ENCODE measurements at places on chromosomes 7 and 10. TPM values are rescaled to one million over a fixed set of nuclear protein-coding genes. Genes with fewer than 3 reads are reported as not detected.

NOD1 gene
- 45.6 TPM for total RNA-seq

C10orf143 gene
- not detected for total RNA-seq

RSU1 gene
- 41.4 TPM for total RNA-seq

DNA sequence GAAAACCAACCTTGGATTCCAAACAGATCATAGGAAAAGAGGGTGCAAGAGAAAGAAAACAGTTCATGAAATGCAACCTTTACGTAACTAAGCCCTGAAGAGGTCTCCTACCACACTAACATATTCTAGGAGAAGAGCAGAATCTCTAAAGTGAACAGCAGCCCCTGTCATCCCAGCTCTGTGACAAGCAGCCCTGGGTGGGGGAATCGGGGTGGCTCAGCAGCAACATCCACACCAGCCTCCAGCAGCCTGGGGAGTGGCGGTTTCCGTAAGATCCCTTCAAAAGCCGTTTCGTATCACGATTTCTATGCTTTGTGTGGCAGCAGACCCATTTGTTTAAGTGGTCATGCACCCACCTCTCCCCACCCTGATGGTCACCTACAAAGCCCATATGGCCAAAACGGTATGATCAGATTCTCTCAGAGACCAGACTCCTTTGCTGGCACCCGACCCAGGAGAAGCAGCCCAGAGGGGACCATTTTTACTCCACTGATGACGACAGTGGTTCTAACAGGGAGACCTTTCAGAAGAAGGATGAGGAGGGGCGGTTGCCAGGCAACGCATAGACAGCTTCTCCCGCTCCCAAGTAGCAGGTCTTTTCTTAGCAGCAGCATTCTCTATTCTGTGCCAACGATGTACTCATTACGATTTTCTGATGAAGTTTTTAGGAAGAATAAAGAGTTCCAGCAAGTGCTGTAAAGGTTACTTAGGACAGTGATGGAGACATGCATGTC is 300.6 kb downstream of the DNAJB6 start:
- H3K4me3 ChIP-seq = no peak overlapping the region
- H3K4me1 ChIP-seq = no peaks in the 10 kb centered on the region
- no peak for DNase-seq

DNA sequence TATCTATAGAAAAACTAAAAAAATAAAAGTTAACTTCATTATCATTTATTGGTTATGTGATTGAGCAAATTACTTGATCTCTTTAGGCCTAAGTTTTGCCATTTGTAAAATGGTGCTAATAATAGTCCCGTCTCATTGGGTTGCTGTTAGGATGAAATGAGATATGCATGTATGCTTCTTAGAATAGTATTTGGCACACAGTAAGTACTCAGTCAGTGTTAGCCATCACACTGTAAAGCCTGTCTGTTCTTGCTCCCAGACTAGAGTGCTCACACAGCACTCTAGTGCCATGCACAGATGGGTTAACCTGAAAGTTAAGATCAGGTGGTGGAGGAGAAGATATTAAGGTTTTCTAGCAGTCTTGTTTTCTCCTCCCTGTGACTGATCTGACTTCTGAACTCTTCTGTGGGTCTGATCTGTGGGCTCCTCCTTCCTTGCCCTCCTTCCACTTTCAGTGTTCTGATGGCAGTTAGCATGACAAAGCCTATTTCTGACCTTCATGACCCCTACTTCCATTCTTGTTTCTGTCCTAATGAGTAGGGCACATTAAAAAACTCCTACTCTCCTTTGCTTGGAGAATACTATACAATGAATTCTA is 167.5 kb downstream of the RNLS start:
- H3K27ac ChIP-seq = no peak overlapping the region
- no peaks in the 10 kb centered on the region for H3K27me3 ChIP-seq
- H3K36me3 ChIP-seq = no peaks in the 10 kb centered on the region
- no peak for DNase-seq
- H3K4me1 ChIP-seq = no peaks in the 10 kb centered on the region
- no peak overlapping the region for H3K4me3 ChIP-seq

RELN gene
- total RNA-seq = 2.7 TPM

Measured in upper lobe of left lung (tissue), 6 donors.